Posterior vena cava (tissue), 2 donors: ENCODE measurements at places on chromosomes 1 and 21. TPM values are rescaled to one million over a fixed set of nuclear protein-coding genes. Genes with fewer than 3 reads are reported as not detected.

DNA sequence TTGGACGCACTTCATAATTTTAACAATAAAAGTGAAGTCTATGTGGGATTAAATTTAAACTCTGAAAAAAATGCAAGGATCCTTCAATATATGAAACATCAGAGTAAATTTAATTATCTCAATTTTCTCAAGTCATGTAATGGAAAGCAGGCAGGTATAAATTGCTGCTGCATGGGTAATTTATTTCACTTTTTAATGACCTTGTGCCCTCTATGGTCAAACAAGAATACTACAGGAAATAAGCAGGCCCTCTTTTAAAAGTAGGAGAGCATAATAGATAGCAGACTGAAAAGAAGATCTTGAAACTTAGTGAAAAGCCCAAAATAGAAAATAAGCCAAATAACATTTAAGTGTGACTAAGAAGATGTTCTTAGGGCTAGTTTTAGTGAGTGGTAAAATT, 22.9 kb downstream of the BCAS2 start:
- DNase-seq: no peak

DNA sequence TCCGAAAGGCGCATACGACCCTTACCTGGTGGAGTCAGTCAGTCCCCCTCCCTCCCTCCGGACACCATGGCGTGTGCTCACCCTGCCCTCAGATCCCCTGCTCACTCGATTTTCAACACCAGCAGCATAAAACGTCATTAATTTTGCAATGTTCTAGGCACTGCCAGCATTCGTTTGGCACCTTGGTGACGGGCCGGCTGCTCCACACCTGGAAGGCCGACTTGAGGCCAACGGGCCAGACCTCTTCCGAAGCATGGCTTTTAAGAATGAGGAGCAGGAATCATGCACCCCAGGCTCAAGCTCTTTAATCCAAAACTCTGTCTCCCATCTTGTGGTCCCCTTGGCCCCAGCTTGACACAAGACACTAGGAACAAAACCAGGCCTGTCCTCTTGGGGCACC, 33.1 kb downstream of the NPHP4 start:
- peak; percentile 49 for DNase-seq

DNA sequence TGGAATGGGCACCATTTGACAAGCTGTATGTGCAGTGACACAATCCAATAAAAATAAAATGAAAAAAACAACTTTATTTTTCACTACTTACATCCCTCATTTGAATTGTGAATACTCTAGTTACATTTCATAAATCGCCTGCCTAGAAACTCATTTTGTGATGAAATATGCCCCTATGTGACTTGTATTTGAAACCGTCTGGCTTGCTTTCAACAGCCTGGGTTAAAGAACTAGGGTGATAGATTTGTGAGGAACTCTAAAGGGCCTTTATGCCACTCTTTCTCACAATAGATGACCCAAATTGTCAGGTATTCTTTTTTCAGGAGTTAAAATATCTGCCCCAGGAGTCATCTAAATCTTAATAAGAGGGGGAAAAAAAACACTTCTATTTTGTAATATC, 137.9 kb downstream of the DAB1 start:
- DNase-seq: no peak

DNA sequence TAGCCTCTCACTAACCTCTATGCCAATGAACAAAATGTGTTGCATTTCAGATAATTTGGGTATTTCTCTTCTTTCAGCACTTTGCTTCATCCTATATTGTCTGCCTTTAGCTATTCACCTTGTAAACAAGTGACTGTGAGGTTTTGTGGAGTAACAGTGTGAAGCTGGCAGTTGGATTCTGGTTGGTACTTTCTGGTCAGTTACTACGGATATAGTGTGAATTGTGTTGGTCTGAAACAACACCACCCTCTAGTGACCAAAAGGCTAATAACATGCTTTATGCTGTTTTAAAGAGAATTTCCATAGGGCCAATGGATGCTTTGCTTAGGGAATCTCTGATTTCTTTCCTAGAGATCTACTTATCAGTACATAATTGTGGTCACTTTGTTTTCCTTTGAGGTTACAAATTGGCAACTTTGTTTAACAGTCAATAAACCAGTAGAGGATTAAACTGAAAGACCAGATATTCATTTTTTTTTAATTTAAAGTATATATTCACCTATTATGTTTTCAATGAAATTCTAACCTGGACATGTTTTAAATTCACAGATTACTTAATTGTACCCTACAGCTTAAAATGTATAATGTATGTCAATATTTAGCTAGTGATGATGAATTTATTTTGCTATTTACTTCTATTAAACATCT, 2.5 kb upstream of the PTGER3 start:
- no peak for DNase-seq

GRCh38 chr1:200731654-200732332, 6.9 kb upstream of the CAMSAP2 start:
- DNase-seq: no peak

DNA sequence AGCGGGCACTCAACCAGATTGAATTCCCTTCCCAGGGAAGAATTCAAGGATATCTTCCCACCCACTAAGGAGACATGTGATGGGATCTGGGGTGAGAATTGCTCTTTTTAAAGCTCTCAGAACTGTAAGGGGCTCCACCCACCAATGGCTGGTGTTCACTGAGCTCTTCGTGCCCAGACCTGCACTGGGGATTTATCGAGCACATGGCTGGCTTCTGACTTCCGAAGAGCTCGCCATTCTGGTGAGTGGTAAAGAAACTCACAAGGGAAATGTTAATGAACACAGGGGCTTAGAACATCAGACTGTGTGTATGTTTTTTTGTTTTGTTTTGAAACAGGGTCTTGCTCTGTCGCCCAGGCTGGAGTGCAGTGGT, 9.8 kb downstream of the PADI3 start:
- no peak for DNase-seq

GRCh38 chr1:231274119-231274825, 33.3 kb downstream of the GNPAT start:
- DNase-seq: no peak

DNA sequence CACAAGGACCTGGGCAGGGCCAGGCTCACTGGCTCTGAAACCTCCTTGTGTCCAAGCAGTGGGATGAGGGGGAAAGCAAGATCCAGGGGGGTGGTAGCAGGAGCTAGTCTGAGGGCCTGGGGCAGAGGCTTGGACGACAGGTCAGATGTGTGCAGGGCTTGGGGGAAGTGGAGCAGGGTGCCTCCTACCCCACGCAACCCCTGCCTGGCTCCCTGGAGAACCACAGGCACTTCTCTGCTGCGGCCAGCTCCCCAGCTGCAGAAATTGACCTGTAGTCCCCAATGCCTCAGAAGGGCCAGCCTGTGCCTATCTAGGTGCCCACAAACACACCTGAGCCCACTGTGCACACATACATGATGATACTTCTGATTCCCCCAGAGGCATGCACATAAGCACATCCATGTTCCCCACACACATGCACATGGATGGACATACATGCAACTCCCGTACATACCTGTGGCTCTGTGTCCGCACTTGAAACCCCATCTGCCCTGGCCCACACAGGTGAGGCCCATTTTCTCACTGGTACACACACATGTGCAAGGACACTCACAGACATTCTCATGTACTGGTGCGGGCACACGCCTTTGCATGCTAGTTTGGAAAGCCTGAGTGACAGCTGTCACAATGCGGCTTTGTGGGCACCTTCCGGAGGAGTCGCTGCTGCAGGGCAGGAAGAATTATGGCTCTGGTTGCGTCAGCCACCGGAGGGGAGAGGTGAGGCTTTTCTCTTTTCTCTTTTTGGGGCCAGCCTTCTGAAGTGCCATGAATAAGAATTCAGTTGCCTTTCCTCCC, 247.2 kb upstream of the CSF3R start:
- no peak for DNase-seq

MAB21L3 gene
- total RNA-seq: not detected

TSPEAR gene
- 0.14 TPM for total RNA-seq

GRCh38 chr21:32712043-32712442, 15.8 kb downstream of the SYNJ1 start:
- no peak for DNase-seq

DNA sequence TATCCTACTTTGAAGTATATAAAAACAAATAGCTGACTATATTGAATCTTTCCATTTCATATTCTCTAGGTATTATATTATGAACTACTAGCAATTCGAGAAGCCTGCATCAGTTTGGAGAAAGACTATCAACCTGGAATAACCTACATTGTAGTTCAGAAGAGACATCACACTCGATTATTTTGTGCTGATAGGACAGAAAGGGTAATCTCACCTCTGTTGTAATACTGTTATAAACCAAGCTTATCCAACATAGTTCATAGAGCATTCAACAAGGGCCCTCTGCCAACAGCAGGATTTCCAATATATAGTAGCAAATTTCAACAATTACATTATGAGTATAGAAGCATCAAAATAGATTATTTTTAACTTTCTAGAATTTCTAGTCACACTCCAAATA, 43.7 kb upstream of the TEKT2 start:
- DNase-seq: no peak

DNA sequence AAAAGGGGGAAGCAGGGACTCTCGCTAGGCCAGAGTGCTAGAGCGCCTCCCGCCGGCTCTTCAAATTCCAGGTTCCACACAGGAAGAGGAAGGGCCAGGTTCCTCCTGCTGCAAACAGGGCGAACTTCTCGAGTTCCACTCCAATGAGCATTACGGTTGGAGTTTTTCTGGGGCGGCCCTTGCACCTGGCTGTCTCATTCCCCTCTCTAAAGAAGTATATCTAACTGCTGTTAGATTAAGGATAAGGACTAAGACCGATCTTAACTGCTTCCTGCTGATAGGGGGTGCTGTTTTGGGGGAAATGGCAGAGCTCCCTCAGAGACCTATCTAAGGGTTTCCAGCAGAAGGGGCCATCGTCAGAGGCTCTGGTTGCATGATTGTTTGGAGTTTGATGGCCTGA, 138.0 kb downstream of the RABGAP1L start:
- no peak for DNase-seq

DNA sequence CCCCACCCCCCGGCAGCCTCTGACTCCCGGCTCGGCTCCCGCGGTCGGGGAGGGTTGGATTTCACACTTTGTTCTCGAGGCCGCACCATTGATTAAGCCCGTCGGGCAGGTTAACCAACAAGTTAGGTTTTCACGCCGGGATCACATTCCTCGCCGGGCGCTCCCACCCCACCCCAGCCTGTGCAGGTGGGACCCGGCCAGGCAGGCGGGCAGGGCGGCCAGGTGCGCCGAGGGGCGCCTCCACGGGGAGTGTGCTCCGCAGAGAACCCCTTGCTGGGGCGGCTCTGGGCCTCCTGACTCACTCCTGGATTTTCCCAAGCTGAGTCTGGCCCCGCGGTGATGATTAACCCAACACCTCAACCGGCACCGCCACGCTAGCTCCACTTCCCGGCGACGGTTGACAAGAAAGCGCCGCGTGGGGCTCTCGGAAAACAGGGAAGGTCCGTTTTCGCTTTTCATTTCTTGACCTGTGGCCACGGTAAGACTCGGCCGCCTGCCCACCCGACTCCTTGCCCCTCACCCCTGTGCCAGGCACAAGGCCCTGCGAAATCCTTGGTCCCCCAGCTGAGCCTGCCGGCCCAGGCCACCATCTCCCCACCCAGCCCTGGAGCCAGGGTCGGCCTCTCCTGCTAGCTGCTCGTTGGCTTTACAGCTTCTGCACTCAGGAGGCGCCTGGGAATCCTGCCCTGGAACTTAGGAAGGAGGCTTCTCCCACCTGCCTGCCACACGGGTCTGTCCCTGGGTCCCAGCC, 8.8 kb upstream of the TTLL10 start:
- no peak for DNase-seq

DNA sequence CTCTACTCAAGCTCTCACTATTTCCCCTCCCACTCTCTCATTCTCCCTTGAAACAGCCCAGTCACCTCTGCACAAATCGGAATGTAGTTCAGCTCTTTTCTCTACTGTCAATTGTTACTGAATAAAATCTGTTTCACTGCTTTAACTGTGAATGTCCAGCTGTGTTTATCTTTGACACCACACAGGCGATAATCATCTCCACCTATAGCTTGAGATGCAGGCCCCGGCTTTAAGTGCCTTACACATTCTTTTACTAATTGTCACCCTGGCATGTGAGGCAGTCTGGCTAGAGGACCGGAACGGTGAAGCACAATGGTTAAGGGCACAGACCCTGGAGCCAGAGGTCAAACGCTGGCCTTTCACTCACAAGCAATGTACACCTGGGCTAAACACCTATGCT, 122.8 kb upstream of the C8B start:
- DNase-seq: no peak

TSACC gene
- total RNA-seq: not detected

- DNase-seq: no peak
These were observed 113.6 kb upstream of the IGSF21 start for GRCh38 chr1:17994046-17994445.

DNA sequence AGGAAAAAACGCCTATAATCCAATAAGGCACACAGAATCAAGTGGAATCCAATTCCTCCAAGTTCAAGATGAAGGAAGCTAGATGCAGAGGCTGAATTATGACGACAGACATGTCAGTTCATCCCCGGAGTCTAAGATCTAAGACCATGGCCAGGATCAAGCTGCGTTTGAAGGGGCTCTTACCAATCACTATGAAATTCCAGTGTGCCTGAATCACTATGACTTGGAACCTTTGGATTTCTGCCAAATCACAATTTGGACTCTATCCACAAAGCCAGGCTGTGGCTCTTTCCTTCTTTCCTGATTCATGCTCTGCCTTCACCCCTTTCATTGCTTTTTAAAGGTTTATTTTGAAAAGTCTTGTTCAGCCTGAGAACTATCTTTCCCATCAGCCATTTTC, 17.1 kb downstream of the OLIG2 start:
- no peak for DNase-seq

GJB3 gene
- not detected for total RNA-seq

- no peak for DNase-seq
These were observed 346.2 kb upstream of the SNX7 start for GRCh38 chr1:98315309-98315708.

GRCh38 chr1:15031251-15031933, 122.2 kb upstream of the TMEM51 start:
- DNase-seq: no peak

DNA sequence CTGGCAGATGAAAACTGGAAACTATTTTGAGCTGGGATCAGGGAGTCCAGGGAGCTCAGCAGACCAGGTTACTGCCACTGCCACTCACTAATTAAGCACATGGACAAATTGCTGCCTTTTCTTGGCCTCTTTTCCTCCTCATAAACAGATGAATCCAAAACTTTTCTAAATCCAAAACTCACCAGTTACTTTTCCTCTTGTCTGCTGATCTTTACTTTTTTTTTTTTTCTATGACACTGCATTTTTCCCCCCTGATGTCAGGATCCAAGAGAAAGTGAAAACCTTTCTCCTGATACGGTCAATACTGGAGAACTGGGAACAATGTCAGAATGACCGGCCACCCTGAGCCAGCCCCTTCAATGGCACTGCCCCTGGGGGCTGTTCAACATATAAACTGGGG, 405.8 kb downstream of the DUSP10 start:
- no peak for DNase-seq

- DNase-seq: no peak
These were observed 969.5 kb upstream of the B3GALT2 start for GRCh38 chr1:194155962-194156361.

GRCh38 chr1:186772228-186772627, 56.5 kb upstream of the PLA2G4A start:
- no peak for DNase-seq

LCK gene
- total RNA-seq: 1.1 TPM
